ENCODE measurements at places on chromosomes 4 and X. TPM values are rescaled to one million over a fixed set of nuclear protein-coding genes. Genes with fewer than 3 reads are reported as not detected.

- DNase-seq, result no peak
Observed at GRCh38 chr4:138555108-138555507, 313.0 kb upstream of the SLC7A11 start.

DNA sequence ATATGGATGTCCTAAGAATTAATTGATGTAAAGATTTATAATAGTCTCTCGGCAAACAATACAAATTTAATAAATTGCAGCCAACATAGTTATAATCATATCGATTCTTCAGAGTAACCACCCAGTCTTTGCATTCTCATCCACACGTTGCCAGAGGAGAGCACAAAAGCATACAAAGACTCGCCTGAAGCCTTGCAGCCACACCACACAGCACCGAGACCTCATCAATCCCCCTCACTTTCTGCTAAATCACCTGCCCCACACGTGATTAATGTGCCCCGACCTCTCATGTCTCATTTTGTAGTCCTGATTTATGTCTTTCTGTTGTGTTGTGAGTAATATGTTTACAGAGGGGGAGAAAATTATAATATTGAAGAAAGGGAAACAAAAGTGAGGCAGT, 510.4 kb downstream of the TRIML1 start:
- no peak for DNase-seq

TLR8 gene
- total RNA-seq, result 0.39 TPM

- no peak for DNase-seq
Observed at GRCh38 chr4:21954916-21955315, 6.3 kb upstream of the KCNIP4 start.

GRCh38 chrX:69067841-69068240, 97.4 kb downstream of the PJA1 start:
- no peak for DNase-seq

DNA sequence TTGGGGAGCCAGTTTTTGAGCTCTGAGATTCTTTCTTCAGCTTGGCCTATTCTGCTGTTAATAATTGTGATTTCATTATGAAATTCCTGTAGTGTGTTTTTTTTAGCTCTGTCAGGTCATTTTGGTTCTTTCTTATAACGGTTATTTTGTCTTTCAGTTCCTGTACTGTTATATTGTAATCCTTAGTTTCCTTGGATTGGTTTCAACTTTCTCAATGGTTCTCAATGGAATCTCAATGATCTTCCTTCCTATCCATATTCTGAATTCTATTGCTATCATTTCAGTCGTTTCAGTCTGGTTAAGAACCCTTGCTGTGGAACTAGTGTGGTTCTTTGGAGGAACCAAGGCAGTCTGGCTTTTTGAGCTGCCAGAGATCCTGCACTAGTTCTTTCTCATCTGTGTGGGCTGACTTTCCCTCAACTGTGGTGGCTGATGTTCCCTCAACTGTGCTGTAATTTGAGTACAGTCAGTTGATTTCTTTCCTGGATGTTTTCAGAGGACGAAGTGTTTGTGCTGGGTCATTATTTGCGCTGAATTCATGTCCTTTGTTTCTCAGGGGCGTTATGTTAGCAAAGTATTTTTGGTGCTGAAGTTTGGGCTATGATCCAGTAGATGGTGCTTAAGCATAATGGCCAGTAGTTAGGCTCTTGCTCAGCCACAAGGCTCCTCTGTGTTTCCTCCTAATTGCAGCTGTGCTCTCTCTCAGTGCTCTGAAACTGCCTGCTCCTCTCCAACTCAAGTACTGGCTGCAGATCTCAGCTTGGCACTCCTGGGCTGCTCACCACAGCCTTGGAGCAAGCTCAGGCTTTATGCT, 27.5 kb downstream of the ENPEP start:
- DNase-seq, result no peak

DNA sequence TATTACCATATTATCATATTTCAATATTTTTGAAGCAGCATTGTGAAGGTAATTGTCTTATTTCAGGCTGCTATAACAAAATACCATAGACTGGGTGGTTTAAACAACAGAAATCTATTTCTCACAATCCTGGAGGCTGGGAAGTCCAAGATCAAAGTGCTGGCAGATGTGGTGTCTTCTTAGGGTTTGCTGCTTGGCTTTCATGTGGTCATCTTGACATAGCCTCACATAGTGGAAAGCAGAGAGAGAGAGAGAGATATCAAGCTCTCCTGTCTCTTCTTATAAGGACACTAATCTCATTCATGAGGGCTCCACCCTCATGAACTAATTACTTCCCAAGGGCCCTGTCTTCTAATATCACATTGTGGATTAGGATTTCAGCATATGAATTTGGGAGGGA, 119.7 kb upstream of the NUDT6 start:
- no peak for DNase-seq

MUC7 gene
- not detected for total RNA-seq

DNA sequence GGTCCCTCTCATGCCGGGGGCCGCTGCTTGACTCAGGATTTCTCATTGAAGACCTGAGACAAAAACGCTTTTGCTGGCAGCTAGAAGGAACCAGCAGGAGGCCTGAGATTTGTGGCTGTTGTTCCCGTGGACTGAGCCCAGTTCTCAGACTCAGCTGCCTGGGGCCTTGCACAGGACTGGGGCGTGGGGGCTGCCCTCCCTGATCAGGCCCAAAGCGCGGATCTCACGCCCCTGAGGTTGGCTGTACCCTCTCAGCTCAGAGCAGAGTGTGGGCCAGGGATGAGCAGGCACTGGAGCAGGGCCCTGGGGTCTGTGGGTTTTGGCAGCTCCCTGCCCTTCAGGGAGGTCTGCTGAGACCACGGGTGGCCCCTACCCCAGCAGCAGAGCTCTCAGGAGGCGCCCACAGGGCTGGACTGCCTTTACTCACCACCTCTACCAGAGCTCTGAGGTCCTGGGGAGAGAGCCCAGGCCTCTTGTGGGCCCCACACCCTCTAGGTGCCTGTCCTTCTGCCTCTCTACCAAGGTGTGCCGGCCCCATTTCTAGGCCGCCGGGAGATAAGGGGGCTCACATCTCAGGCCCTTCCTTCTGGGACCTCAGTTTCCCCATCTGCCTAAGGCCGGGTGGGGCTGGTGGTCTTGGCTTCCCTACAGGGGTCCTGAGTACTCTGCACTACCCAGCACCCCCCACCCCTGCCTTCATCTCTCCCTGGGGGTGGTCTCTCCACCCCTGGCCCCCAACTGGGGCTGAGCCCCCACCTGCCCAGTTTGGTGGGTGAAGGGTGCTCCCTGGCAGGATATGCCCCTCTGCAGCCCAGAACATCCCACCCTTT, 5.6 kb downstream of the MSANTD1 start:
- DNase-seq, result no peak

GRCh38 chrX:13001961-13002671, 27.2 kb downstream of the TMSB4X start:
- no peak for DNase-seq

DNA sequence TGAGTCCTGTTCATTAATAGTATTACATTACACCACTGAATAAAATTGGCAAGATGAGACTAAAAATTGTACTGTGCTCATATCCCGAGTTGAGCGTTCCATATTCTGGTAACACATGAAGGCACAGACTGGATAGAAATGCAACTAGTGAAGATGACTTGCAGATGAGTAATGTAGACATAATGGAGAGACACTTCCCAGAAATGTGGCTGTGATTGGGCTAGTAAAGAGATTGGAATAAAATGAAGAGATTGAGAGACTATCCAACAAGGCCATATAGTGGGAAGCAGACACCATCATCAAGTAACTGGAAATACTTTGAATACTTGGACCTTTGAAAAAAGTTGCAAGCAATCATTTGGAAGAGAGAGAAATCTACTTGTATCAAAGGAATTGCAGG, 77.3 kb downstream of the DCAF8L1 start:
- no peak for DNase-seq

ARX gene
- not detected for total RNA-seq

C4orf50 gene
- total RNA-seq, result 0.02 TPM

GRCh38 chr4:107747748-107748486, 27.9 kb upstream of the PAPSS1 start:
- no peak for DNase-seq

Data from B cell (primary cell).